ENCODE measurements at places on chromosomes 13 and 19.

DNA sequence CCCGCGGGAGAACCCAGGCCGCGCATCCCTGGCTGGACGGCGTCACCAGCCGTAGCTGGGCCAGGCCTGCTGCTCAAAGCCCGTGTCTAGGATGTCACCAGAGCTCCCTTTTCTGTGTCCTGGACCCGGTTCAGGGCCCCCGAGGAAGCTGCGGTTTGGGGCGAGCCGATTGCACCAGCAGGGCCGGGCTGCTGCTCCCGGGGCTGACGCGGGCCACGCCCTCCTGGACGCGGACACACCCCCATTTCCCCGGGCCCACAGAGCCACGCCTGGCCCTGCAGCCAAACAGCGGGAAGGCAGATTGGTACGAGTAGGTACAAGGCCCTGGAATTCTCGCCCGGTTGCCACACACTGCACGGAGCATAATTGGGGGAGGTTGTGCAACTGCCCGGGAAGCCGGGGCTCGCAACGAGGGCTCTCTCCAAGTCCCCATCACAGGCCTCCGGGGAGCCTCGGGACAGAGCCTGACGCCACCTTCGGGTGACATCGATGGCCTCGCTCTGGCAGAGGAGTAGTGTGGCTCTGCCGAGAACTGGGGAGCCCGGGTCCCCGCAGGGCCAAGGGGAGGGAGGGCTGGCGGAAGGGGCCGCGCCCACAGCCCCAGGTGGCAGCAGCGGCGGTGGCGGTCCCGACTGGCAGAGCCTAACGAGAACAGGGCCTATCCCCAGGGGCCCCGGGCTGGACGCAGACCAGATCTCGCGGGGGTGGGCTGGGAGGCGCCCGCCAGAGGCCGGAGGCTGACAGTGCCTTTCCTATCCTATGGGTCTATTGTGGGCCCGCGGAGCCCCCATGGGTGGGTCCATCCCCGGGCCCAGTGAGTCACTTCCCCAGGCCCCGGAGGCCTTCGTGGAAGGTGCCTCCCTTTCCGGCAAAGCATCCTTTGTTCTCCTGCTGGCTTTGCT, 23.5 kb downstream of the KCTD15 start:
- peak; percentile 95 for DNase-seq

- DNase-seq, result peak; percentile 68
Observed at GRCh38 chr13:35672611-35673010, 196.1 kb upstream of the MAB21L1 start.

DNA sequence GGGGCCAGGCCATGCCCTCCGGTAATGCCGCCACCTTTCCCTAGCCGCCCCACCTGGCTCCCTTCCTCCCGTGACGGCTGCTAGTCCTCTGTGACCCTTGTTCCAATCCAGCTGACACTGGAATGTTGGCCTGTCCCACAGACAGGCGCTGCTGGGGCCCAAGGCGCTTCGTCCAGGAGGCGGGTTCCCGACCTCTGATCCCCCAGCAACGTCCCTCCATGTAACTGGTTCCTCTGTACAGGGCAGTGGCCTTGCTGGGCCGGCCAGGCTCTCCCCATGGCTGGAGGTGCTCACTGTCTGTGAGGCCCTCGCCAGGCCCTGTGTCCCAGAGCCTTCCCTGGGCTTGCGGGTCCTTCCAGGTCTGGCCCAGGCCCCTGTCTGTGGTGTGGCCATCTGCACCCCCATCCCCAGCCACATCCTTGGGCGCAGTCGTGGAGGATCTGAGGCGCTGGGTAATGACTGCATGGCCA, 6.8 kb upstream of the GRIN3B start:
- no peak for DNase-seq

DNA sequence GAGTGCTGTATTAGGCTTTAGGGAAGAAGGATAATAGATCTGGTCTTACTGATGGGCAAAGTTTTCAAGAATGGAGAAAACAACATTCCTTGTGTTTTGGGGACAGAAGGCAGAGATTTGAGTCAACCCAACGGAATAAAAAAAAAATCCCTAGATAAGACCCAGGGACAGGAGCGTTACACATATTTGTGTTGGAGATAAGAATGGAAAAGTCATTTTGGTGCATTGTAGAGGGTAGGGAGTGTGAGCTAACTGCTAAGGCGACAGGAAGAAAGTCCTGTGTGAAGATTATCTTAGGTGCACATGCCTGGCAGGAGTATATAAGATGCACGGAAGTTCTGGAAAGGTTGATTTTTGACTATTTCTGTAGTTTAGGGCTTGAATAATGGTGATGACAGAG, 450.3 kb upstream of the ARGLU1 start:
- DNase-seq, result no peak

- no peak for DNase-seq
Observed at GRCh38 chr13:94712287-94712811, at the start of gene SOX21. SOX21 (minus strand) TSS chr13:94712545; CDS start chr13:94712049, 496 bp downstream.

- DNase-seq, result no peak
Observed at GRCh38 chr19:38571682-38572081, 46.1 kb downstream of the MAP4K1 start.

GRCh38 chr19:32540621-32541020, 40.4 kb upstream of the PDCD5 start:
- DNase-seq, result no peak

GRCh38 chr19:1893791-1894190, 8.5 kb upstream of the ABHD17A start:
- no peak for DNase-seq

DNA sequence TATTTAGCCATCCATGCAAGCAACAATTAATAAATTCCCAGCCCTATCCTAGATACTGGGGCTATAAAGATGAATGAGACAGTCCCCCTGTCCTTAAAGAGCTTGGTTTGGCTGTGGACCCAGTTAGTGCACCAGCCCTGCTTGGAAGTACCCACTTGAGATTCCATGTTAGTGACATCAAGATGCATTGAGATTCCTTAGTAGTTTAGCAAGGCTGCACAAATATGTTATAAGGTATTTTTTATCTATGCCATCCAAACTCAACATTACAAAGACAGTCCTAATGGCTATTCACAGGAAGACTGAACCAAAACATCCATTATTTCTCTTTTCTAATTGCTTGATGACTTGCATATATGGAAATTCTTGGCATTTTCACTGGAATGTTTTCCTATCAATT, 48.8 kb upstream of the RAP2A start:
- peak; percentile 44 for DNase-seq

GRCh38 chr13:30418075-30418716, 4.1 kb upstream of the UBE2L5 start:
- DNase-seq, result no peak

- DNase-seq, result peak; percentile 62
Observed at GRCh38 chr19:14479975-14480699, 5.0 kb upstream of the PTGER1 start.

- DNase-seq, result no peak
Observed at GRCh38 chr19:35585848-35586247, at the start of gene PMIS2. PMIS2 (plus strand) TSS chr19:35586173; CDS start chr19:35586260, 87 bp downstream.

- DNase-seq, result peak; percentile 53
Observed at GRCh38 chr19:447816-448560, 12.8 kb downstream of the SHC2 start.

DNA sequence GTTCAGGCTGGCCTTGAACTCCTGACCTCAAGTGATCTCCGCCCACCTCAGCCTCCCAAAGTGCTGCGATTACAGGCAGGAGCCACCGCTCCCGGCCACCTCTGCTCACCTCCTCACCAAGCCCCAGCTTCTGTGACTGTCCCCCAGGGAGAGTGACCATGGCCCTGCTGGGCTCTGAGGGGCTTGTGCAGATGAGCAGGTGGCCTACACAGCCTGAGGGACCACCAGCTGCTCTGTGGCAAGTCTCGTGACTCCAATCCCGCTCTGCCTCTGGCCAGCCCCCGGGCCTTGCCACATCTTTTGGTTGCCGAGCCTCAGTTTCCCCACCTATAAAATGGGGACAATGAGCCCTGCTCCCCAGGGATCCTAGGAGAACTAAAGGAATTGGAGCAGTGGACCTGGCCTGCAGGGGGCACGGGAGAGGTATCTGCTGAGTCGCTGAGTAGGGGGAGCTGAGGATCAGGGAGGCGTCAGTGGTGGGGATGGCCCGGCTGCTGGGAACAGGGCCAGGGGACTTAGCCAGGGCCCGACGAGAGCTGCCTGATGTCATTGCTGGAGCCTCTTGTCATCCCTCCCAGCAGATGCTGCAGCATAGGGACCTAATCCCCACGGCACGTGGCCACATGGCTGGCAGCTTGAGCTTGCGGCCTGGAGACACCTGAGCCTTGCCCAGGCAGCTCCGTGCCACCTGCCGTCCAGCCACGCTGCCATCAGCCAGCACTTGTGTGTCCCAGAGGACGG, 74.7 kb downstream of the GADD45B start:
- DNase-seq, result peak; percentile 53

GRCh38 chr13:102768909-102769308, 4.7 kb downstream of the TEX30 start:
- no peak for DNase-seq

- no peak for DNase-seq
Observed at GRCh38 chr13:46596466-46596865, 43.5 kb downstream of the LRCH1 start.

DNA sequence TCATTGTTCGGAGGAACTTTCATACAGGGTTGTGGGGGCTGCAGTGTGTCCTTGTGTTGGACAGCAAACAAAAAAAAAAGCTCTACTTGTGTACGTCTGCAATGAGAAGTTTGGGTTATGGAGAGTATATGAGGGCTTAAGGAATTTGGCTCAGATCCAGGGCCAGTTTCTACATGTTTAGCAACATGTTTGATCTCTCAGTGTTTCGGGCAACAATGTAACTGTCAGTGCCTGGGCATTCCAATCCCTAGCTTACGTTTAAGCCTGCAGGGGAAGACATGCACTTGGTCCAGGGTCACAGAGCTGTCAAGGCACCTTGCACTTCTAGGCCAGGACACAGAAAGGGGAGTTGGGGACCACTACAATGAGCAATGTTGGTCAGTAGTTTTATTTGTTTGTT, 13.9 kb downstream of the ZNF543 start:
- DNase-seq, result no peak

DNA sequence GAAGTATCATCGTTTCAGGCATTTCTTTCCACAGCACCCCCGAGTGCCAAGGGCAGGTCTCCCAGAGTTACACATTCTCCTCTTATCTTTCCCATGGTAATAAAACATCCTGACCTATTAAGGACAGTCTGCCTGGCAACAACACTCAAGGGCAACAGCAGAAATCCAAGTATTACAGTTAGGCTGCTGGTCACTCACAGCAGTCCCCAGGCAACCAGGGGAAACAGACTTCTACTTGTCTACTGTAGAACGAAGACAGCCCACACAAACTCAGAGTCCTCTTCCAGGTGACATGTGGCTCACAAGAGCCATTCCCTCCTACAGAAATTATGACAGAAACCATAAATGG, 24.3 kb downstream of the RCBTB1 start:
- no peak for DNase-seq

GRCh38 chr13:52411629-52412028, 5.7 kb upstream of the THSD1 start:
- DNase-seq, result peak; percentile 34

- DNase-seq, result peak; percentile 15
Observed at GRCh38 chr13:96994017-96994857, at the start of gene OXGR1. OXGR1 (minus strand) TSS chr13:96994476; CDS start chr13:96987759, 6,717 bp downstream.

- no peak for DNase-seq
Observed at GRCh38 chr19:18683958-18684641, 620 bp downstream of the CRTC1 start.

GRCh38 chr19:43720936-43721335, 5.1 kb downstream of the IRGC start:
- DNase-seq, result peak; percentile 68

DNA sequence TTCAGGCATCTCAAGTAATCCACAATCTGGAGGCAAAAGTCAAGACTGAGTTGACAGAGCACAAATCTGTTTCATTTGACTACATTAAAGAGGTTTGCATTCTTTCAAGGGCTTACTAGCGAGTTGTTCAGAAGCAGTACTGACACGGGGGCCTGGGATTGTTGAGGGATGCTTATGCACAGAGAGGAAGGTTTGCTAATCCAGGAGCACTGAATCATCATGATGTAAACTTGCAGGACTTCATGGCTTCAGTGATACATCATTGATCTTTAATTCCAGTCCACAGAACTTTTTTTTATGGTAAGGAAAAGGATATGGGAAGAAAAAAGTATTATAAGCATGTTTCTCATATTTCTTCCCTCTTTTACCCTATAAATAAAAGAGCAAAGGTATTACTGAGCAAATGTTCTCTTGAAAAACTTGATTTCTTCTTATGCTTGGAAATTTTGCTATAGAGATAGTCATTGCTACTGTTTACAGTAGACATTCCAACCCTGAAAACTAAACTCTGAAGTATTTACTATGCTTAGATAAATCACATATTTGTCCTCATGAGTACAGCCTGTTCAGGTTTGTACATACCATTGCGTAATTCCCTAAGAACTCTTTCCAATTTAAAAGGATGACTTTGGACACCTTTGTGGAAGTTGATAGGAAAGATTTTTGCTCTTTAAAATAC, 65.8 kb upstream of the KPNA3 start:
- peak; percentile 71 for DNase-seq

GRCh38 chr19:53621885-53622740, 9.7 kb upstream of the DPRX start:
- no peak for DNase-seq

- no peak for DNase-seq
Observed at GRCh38 chr13:30727491-30728355, 7.6 kb upstream of the ALOX5AP start.

DNA sequence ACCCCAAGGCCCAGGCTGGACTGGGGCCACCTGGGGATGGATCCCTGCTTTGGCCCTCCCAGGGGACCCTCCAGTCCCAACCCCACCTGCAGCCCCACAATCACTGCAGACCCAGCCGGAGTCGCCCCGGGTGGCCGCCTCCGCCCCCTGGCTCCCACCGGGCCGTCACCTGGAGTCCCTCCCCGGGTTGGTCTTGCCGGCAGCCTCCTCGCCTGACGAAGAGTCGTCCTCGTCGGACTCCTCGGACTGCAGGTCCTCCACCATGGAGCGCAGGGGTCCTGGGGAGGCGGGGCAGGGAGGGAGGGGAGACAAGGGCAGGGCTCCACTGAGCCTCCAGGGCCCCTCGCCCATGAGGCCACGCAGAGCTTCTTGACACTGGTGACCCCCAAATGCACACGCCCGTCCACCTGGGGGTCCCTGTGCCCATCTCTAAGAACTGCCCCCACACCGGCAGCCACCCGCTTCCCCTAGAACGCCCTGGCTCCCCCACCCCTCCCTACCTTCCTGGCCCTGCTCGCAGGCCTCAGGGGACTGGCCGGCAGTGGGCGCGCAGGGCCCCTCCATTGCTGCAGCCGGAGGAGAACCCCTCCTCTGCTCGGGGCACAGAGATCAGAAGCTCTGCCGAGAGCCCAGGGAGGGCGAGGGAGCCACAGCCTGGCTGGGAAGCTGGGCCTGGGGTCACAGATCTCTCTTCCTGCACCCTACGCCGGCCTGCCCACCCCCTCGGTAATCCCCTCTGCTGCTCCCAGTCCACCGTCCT, 63.4 kb downstream of the MLLT1 start:
- no peak for DNase-seq

All from AG20443 (cell line).